ENCODE measurements at places on chromosomes 13 and 19.

GRCh38 chr13:67763384-67763783 is 533.2 kb upstream of the PCDH9 start:
- no peak for DNase-seq

- DNase-seq = no peak
Measured at GRCh38 chr13:25406377-25406776, 34.6 kb downstream of the ATP8A2 start.

GRCh38 chr19:47032171-47032811 is 12.7 kb downstream of the NPAS1 start:
- DNase-seq = no peak

DNA sequence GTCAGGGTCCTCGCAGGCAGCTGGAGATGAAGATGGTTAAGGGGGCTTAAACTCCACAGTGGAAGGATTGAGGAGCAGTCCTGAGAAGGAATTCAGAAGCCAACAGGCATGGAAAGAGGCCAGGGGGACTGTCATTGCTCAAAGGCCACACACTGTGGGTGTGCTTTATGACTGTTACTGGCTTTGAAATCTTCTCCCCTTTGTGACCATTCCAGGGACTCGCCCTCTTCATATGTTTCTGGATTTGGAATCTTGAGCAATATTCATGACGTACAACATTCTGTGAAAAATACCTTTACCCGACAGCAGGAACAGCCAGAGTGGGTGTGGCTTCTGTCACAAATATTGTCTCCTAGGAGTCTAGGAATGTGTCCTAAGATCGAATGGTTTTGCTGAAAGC is 16.6 kb downstream of the CEACAM7 start:
- no peak for DNase-seq

GRCh38 chr19:45664575-45664974 is 3.4 kb upstream of the GIPR start:
- no peak for DNase-seq

DNA sequence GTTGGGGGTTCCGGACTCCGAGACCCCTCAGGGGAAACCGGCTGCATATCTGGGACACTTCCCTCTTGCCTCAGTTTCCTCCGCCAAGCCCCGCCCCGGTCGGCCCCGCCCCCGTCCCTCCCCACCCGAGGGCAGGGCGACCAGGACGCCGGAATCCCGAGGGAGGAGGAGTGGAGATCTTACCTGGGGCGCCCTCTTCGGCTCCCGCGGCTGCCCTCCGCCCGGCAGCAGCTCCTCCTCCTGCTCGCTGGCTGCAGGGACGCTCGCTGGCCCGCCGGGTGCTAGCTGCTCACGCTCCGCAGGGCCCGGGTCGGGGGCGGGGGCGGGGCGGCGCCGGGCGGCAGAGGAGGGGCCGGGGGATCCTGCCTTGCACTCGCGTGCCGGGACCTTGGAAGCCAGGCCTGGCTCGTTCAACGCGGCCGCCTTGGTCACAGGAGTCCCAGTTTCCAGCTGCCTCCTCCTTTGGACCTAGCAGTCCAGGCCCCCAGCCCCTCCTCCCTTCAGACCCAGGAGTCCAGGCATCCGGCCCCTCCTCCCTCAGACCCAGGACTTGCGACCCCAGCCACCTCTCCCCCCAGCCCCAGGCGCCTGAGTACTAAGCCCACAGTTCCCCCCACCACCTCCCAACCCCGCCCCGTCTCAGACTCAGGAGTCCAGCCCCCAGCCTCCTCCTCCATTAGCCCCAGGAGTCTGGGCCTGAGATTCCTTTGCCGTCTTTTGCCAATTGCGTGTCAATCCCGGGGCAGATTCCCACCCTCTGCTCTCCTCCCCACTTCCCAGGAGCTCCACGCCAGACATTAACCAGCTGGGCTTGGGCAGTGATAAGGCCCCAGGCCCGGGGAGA is at the start of gene NTF4:
NTF4 (minus strand) TSS at position 51 of the 844 bp plus-strand sequence. CDS start 2,821 bp downstream, outside the sequence.
- no peak for DNase-seq

GRCh38 chr19:13846557-13847406 is 30.2 kb upstream of the NANOS3 start:
- peak; percentile 85 for DNase-seq

DNA sequence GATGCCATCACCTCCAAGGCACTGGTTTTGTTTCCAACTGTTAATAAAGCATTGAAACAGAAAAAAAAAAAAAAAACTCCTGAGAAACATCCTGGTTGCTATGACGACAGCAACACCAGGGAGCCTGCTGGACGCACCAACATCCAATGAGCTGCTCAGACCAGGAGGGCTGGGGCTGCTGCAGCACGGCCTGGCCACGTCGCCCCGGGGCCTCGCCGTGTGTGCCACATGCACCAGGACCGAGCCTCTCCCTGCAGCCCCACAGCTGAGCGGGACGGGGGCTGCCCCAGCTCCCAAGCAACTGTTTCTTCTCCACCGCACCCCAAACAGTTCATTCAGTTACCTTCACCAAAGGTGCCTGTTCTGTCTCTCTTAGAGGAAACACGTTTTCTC is 54.5 kb downstream of the RASA3 start:
- peak; percentile 57 for DNase-seq
